Regular cardiac myocyte (primary cell): ENCODE measurements at places on chromosomes 1 and 21. TPM values are rescaled to one million over a fixed set of nuclear protein-coding genes. Genes with fewer than 3 reads are reported as not detected.

The WNT2B gene
- total RNA-seq = 1.5 and 3.4 TPM in 2 replicates

The OR6N1 gene
- not detected in 2 replicates for total RNA-seq

The PATJ gene
- total RNA-seq = 2.3 and 7.9 TPM in 2 replicates

The CASQ1 gene
- under 0.01 TPM in 1 of 2 replicates, not detected in the other for total RNA-seq
